Colonic mucosa (tissue), 4 donors: ENCODE measurements at places on chromosomes 2 and 18. TPM values are rescaled to one million over a fixed set of nuclear protein-coding genes. Genes with fewer than 3 reads are reported as not detected.

Gene ACOXL
- total RNA-seq = 0.32 TPM

Gene MCEE
- 23.2 TPM for total RNA-seq

Gene METAP1D
- 3.3 TPM for total RNA-seq

Gene GCG
- 55.8 TPM for total RNA-seq

Gene VWA3B
- 1.8 TPM for total RNA-seq

Gene GPATCH11
- total RNA-seq = 7.3 TPM

Gene SRBD1
- 11.8 TPM for total RNA-seq
